Naive thymus-derived CD8-positive, alpha-beta T cell (primary cell): ENCODE measurements at places on chromosomes 12 and 14. TPM values are rescaled to one million over a fixed set of nuclear protein-coding genes. Genes with fewer than 3 reads are reported as not detected.

- no peak overlapping the region for H3K27ac ChIP-seq
- H3K4me1 ChIP-seq, result no peaks in the 10 kb centered on the region
- peaks cover 4% of the 10 kb centered on the region for H3K27me3 ChIP-seq
- no peak for DNase-seq
- no peaks in the 10 kb centered on the region for H3K36me3 ChIP-seq
Measured at GRCh38 chr12:26102953-26103352, 21.9 kb downstream of the BHLHE41 start.

GRCh38 chr12:97659117-97659880 is 196.7 kb downstream of the RMST start:
- DNase-seq, result no peak
- no peaks in the 10 kb centered on the region for H3K36me3 ChIP-seq
- H3K27me3 ChIP-seq, result peaks cover 1% of the 10 kb centered on the region
- H3K4me1 ChIP-seq, result no peaks in the 10 kb centered on the region

- no peak overlapping the region for H3K27ac ChIP-seq
- no peaks in the 10 kb centered on the region for H3K27me3 ChIP-seq
- H3K36me3 ChIP-seq, result no peaks in the 10 kb centered on the region
- no peaks in the 10 kb centered on the region for H3K4me1 ChIP-seq
Measured at GRCh38 chr12:25825446-25825845, 133.0 kb upstream of the RASSF8 start.

- H3K27me3 ChIP-seq, result no peaks in the 10 kb centered on the region
- no peak overlapping the region for H3K4me3 ChIP-seq
- H3K27ac ChIP-seq, result peak overlapping the region; percentile 46
- DNase-seq, result no peak
- peaks cover 60% of the 10 kb centered on the region for H3K4me1 ChIP-seq
Measured at GRCh38 chr12:106311139-106311538, 8.6 kb downstream of the TCP11L2 start.

GRCh38 chr12:81564237-81564636 is 194.9 kb downstream of the PPFIA2 start:
- H3K4me1 ChIP-seq, result no peaks in the 10 kb centered on the region
- no peak overlapping the region for H3K4me3 ChIP-seq
- no peaks in the 10 kb centered on the region for H3K36me3 ChIP-seq
- DNase-seq, result no peak

- H3K4me1 ChIP-seq, result peaks cover 19% of the 10 kb centered on the region
- peak overlapping the region; percentile 84 for H3K27ac ChIP-seq
- H3K4me3 ChIP-seq, result peak overlapping the region; percentile 86
Measured at GRCh38 chr12:76030341-76031080, 1.1 kb downstream of the PHLDA1 start.

DNA sequence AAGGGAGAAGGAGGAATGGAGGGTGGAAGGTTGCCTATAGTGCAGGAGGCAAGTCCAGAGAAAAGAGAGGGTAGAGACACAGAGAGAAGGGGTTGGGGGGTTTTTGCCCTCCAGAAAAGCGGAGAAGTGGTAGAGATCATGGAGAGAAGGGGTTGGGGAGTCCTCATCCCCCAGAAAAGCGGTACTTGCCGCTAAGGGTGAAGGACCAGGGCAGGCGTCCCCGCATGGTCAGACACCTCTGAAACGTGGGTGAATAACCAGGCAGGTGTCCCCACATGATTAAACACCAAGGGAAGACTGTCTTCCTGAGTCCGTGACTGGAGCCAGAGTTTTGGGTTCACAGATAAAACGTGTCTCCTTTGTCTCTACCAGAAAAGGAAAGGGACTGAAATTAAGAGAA is 439.0 kb downstream of the SOX5 start:
- no peak overlapping the region for H3K27ac ChIP-seq
- no peaks in the 10 kb centered on the region for H3K27me3 ChIP-seq

DNA sequence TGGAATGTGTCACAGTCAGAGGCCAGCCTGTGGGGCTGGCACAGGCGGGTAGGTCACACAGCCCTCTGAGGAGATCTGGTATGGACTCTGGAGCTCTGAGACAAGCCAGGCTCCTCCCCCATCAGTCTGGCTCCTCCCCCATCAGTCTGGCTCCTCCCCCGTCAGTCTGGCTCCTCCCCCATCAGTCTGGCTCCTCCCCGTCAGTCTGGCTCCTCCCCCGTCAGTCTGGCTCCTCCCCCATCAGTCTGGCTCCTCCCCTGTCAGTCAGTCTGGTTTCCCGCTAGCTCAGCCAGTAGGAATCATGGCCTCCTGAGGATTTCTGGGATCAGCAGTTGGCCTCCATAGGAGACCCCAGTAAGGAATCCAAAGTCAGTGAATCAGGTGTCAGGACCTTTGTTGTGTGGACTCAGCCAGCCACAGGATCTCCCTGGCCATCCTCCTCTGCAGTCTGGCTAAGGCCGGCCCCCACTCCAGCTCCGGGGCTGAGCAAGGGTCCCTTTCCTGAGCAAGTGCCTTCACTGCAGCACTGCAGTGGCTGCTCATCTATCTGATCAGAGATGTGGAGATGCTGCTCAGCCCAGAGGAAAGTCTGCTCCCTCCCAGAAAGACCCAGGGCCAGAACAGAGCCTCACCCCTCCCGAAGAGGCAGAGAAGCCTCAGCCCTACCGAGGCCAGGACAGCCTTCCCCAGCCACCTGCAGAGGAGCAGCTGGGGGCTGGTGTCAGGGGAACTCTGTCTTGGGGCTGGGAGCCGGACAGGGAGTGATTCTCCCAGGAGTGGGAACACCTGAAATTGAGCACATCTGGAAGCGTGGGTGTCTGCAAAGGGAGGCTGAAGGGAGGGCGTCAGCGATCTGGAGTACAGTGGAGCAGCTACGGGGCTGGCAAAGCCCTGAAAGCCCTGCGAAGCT is 35.7 kb downstream of the IQSEC3 start:
- no peak overlapping the region for H3K4me3 ChIP-seq
- H3K27me3 ChIP-seq, result peaks cover 6% of the 10 kb centered on the region
- DNase-seq, result peak; percentile 54
- H3K4me1 ChIP-seq, result peaks cover 14% of the 10 kb centered on the region
- no peak overlapping the region for H3K27ac ChIP-seq

- no peaks in the 10 kb centered on the region for H3K36me3 ChIP-seq
- H3K4me1 ChIP-seq, result peaks cover 5% of the 10 kb centered on the region
- H3K27me3 ChIP-seq, result no peaks in the 10 kb centered on the region
- DNase-seq, result no peak
- peak overlapping the region; percentile 4 for H3K4me3 ChIP-seq
- H3K27ac ChIP-seq, result peak overlapping the region; percentile 49
Measured at GRCh38 chr12:93134893-93135285, 205.8 kb upstream of the EEA1 start.

GRCh38 chr14:47846008-47846407 is 170.6 kb upstream of the MDGA2 start:
- H3K4me3 ChIP-seq, result no peak overlapping the region
- H3K36me3 ChIP-seq, result no peaks in the 10 kb centered on the region
- H3K4me1 ChIP-seq, result no peaks in the 10 kb centered on the region
- no peak overlapping the region for H3K27ac ChIP-seq

- no peaks in the 10 kb centered on the region for H3K36me3 ChIP-seq
- H3K27ac ChIP-seq, result no peak overlapping the region
Measured at GRCh38 chr14:96590190-96590864, 88.1 kb downstream of the PAPOLA start.

- no peaks in the 10 kb centered on the region for H3K36me3 ChIP-seq
- no peak overlapping the region for H3K4me3 ChIP-seq
- no peak overlapping the region for H3K27ac ChIP-seq
- peaks cover 2% of the 10 kb centered on the region for H3K27me3 ChIP-seq
Measured at GRCh38 chr12:119071638-119072231, 90.4 kb downstream of the SRRM4 start.

DNA sequence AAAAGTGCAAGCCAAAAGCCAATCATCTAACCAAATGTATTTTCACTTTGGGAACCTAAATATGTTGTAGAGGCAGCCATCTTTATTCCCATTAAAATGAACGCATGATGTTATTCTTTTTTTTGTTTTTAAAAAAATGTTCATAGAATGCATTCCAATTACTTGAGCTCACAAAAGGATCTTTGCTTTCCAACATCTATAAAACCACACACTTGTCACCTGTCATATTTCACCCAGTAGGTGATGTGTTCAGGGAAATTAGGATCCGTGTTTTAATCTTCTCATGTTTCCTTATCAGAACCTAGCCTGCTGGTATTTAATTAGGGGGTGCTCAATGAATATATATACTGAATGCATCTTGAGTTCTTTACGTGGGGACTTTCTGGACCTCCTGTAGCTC is 13.6 kb downstream of the TTC8 start:
- peaks cover 8% of the 10 kb centered on the region for H3K27me3 ChIP-seq
- no peak overlapping the region for H3K4me3 ChIP-seq
- DNase-seq, result no peak
- H3K36me3 ChIP-seq, result peaks cover 11% of the 10 kb centered on the region
- no peak overlapping the region for H3K27ac ChIP-seq

DNA sequence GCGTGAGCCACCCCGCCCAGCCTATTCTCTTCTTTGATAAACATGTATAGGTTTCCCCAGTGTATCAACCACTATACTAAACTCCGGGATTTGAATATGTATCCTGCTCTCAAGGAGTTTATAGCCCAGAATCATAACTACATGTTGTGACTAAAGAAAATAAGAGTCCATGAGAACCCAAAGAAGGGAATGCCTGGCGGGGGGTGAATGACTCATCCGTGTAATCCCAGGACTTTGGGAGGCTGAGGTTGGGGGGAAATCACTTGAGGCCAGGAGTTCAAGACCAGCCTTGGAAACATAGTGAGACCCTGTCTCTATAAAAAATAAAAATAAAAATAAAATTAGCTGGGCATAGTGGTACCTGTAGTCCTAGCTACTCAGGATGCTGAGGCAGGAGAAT is 57.2 kb downstream of the SIX6 start:
- no peaks in the 10 kb centered on the region for H3K27me3 ChIP-seq
- no peaks in the 10 kb centered on the region for H3K4me1 ChIP-seq
- no peak overlapping the region for H3K27ac ChIP-seq
- no peaks in the 10 kb centered on the region for H3K36me3 ChIP-seq
- DNase-seq, result no peak
- H3K4me3 ChIP-seq, result no peak overlapping the region

- no peak overlapping the region for H3K4me3 ChIP-seq
- no peaks in the 10 kb centered on the region for H3K4me1 ChIP-seq
- no peak for DNase-seq
- no peaks in the 10 kb centered on the region for H3K36me3 ChIP-seq
- no peak overlapping the region for H3K27ac ChIP-seq
Measured at GRCh38 chr14:100665511-100666032, 61.1 kb upstream of the DLK1 start.

DNA sequence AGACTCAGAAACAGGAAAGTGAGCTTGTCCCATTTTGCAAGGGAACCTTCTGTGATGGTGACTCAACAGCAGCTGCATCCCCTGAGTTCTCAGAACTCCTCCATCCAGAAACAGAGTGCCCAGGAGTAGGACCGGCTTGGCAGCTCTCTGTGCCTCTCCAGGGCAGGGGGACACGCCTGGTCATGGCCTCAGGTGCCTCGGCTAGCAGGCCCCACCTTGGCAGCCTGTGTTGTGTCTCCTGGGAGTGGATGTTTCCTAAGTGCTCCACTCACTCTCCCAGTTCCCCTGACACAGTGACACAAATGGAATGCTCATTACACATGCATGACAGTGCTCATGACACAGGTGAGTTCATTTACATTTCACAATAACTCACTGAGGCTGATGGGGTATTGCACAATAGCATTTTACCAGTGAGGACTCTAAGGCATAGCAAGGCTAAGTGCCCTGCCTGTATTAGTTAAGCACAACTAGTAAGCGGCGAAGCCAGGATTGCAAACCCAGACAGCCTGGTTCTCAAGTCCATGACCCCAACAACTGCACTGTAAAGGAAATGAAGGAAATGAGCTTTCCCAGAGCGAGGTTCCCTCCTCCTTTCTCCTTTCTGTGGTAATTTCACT is 47.4 kb downstream of the CALM1 start:
- no peak overlapping the region for H3K4me3 ChIP-seq
- H3K27ac ChIP-seq, result no peak overlapping the region
- H3K27me3 ChIP-seq, result no peaks in the 10 kb centered on the region
- H3K4me1 ChIP-seq, result no peaks in the 10 kb centered on the region
- H3K36me3 ChIP-seq, result no peaks in the 10 kb centered on the region

GRCh38 chr12:3490895-3491144 is 183 bp upstream of the PRMT8 start:
- DNase-seq, result no peak
- no peak overlapping the region for H3K27ac ChIP-seq
- peaks cover 7% of the 10 kb centered on the region for H3K36me3 ChIP-seq
- peaks cover 77% of the 10 kb centered on the region for H3K27me3 ChIP-seq
- no peak overlapping the region for H3K4me3 ChIP-seq
- no peaks in the 10 kb centered on the region for H3K4me1 ChIP-seq

Gene HPD
- total RNA-seq, result not detected

Gene BTBD6
- 42.8 TPM for total RNA-seq

Gene SERPINA3
- total RNA-seq, result not detected

Gene RDH5
- total RNA-seq, result 28.8 TPM

Gene TRHDE
- total RNA-seq, result not detected

Gene SLC39A5
- total RNA-seq, result not detected

Gene INF2
- 114 TPM for total RNA-seq

Gene NYNRIN
- 0.29 TPM for total RNA-seq

Gene PAX9
- not detected for total RNA-seq

Gene DIO2
- total RNA-seq, result not detected
